ENCODE measurements at places on chromosomes 4 and X.
A peak's percentile ranks its signal among the peaks of the same experiment; 100 is the strongest.

DNA sequence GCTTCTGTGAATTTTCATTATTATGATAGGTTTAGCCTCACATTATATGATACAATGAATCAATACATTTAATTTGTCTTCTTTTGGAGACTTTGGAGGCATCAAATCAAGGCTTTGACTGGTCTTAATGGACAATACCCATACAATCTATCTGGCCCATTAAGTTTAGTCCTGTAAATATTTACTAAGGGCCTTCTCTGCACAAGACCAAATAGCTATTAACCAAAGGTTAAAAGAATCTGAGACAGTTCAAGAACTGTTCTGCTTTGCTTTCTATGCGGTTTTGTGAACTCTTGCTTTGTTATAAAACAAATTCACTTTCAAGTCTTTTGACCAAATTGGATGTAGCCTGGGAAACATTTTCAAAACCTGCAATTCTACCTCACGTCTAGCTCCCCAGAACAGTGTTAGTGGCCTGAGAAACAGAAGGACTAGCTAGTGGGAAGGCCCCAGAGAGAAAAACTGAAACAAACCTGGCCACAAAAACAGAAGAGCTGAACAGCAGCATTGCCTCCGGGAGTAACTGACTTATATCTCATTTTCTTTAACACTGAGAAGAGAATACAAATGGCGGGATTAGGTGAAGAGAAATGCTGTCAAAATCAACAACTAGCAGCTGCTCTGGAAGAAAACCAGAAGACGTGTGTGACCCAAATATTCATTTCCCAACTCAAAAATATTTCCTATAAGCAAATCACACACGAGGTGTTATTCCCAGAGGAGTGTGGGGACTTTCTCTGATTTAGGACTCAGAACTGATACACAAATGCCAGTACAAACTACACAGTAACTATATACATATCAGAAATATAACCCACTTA lies 548 bp downstream of the TLR1 start:
- no peak for DNase-seq

GRCh38 chrX:1493877-1494510 lies 41.3 kb upstream of the ASMTL start:
- no peak for DNase-seq

- DNase-seq: peak; percentile 0
These were observed 35.3 kb upstream of the DCX start for GRCh38 chrX:111447298-111447697.

- DNase-seq: no peak
These were observed 38.4 kb downstream of the SAGE1 start for GRCh38 chrX:135931644-135932487.

DNA sequence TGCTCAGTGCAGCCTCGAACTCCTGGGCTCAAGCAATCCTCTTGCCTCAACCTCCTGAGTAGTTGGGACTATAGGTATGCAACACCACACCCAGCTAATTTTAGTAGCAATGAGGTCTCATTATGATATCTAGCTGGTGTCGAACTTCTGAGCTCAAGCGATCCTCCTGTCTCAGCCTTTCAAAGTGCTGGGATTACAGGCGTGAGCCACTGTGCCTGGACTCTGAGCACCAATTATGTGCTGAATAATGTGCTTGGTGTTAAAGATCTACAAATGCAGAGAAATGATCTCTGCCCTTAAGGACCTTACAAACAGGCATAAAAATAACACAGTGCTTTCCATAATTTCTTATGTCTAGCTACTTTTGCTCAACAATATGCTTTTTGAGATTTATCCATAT lies 129.0 kb upstream of the CBR4 start:
- no peak for DNase-seq

DNA sequence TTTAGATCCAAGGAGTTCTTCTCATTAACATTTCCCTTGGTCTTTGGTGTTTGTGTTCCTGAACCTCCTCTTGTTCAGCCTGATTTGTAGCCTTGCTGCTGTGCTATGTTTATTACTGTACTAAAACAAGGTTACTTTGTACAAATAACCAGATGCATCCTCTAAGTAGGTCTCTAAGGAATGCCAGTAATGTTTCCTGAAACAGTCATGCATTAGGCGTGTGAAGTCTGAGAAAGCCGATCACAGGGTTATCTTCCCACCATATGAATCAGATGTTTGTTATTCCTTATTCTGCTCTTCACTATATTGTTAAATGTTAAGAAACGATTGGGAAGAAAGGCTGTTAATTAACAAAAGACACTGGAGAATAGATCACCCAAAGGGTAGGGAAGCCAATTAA lies 66.9 kb downstream of the GALNTL6 start:
- DNase-seq: peak; percentile 59

- DNase-seq: no peak
These were observed 200.2 kb downstream of the CLCN4 start for GRCh38 chrX:10356979-10357378.

GRCh38 chr4:158962393-158962792 lies 140.5 kb upstream of the RAPGEF2 start:
- no peak for DNase-seq

GRCh38 chrX:307261-308111 lies 11.1 kb downstream of the GTPBP6 start:
- DNase-seq: no peak

DNA sequence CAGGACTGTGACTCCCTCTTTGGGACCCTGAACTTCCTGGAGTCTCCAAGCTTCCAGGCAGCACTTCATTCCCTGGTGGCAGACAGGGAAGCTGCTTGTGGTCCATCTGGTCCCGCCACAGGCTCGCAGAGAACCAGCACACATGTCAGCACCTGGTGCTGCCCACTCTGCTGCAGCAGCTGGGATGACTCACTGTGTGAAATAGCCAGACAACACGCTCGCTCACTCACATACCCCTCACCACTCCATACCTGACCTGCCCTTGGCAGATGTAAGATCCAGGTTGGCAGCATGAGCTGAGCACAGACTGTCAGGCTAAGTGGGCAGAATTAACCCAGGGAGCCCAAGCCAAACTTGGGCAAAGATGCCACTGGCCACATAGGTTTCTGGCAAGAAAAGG lies 613.5 kb downstream of the PCDH18 start:
- no peak for DNase-seq

DNA sequence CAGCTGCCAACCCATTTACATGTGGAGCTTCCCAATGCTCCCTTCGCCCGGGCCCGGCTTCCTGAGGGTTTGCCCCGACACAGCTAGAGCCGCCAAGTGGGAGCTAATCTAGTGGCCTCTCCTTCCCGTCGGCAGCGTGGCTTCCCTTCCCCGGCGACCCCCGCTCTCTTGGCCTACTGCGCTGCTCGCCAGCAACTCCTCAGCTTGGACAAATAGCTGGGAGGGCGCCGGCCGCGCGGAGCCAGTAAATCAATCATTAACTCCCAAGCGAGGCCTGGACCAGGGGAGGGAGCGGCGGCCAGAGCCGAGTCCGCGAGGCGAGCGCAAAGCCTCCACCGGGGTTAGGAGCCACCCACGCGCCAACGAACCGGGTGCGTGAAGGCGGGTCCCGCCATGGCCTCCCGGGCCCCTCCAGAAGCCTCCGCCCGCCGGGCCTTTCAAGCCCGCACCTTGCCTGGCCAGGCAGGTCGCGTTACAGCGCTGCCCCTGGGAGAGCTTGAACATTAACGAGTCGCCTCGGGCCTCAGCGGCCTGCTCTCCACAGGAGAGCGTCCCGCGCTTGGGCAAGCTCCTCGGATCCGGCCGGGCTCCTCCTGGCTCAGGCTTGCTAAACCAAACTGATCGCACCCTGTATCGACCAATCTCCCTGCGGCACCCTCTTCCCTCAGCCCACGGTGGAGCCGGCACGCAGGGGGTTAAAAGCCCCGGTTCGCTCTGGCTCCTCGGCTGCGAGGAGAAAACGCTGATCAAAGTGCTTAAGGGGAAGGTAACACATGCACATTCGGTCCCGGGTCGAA lies 10.6 kb upstream of the BCOR start:
- DNase-seq: no peak

DNA sequence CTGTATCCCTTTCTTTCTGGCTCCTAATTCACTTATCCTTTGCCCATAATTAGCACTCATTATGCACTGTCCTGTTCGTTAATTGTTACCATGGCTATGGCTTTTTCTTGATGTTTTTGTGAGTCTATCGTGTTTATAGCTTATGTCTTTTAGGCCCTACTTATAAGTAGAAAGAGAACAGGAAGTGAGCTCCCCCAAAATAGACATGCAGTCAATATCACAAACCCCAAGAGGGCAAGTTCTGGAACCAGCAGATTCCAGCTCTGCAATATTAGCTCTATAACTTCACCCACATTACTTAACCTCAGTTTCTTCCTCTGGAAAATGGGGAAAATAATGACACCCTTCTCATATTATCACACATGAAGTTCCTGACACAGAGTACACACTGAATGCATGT lies 7.4 kb upstream of the HS3ST1 start:
- DNase-seq: no peak

GRCh38 chr4:124334119-124334518 lies 378.4 kb downstream of the ANKRD50 start:
- peak; percentile 53 for DNase-seq
